ENCODE measurements at places on chromosomes 13 and 19.
A peak's percentile ranks its signal among the peaks of the same experiment; 100 is the strongest.

DNA sequence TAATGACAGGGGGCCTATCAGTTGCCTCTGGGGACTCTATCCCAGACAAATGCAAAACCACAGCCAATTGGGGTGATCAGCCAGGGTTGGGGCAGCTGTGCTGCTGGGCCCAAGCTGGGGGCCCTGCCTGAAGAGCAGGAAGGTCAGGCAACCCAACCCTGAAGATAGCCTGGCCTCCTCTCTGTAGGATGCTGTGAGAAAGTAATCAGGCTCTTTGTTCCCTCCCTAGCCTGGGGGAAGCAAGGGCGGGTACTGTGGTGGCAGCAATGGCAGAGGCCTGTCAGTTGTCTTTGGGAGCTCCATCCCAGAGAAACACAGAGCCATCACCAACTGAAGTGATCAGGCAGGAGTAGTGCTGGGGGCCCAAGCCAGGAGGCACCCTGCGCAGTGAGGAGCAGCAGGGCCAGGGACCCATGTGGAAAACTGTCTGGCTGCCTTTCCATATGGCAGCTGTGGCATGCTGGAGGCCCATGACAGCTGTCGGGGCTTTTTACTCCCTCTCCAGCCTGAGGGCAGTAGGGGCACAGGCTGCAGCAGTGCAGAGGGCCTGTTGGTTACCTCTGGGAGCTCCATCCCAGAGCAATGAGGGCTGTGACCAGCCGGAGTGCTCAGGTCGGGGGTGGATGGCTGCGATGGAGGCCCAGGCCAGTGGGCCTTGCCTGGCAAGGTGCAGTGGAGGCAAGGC lies 73.6 kb upstream of the ATP12A start:
- no peak for DNase-seq

- no peak for DNase-seq
Observed at GRCh38 chr19:13764101-13764807, at the start of gene MRI1. TSS of gene MRI1 (plus strand) at chr19:13764522. CDS start at chr19:13764589, 67 bp downstream.

DNA sequence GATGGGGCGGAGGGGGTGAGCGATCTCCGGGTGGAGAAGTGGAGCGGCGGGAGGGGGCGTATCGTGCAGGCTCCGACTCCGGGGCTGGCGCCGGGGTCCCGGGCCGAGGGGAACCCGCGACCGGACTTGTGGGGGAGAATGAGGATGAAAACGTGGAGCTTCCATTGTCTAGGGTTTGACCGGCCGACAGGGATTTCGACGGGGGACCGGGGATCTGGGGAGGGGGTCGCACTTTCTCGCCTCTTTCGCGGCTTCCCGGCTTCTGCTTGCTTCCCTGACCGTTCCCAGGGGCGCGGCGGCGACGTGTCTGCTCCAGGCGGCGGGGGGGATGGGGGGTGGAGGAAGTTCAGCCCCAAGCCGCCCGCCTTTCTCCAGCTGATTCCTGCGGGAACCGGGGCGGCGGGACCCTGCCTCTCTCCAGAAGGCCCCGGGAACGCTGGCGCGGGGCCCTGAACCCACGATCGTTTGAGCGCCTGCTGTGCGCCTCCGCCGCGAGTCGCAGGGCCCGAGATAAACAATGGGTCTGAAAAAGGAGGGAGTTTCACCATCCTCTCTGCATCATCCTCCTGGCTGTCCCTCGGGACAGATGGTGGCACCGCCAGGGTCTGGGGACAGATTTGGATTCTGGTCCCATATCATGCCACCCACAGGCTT lies 790 bp downstream of the TPM4 start:
- no peak for DNase-seq

GRCh38 chr13:77752512-77753069 lies 55.1 kb downstream of the SLAIN1 start:
- DNase-seq: no peak

DNA sequence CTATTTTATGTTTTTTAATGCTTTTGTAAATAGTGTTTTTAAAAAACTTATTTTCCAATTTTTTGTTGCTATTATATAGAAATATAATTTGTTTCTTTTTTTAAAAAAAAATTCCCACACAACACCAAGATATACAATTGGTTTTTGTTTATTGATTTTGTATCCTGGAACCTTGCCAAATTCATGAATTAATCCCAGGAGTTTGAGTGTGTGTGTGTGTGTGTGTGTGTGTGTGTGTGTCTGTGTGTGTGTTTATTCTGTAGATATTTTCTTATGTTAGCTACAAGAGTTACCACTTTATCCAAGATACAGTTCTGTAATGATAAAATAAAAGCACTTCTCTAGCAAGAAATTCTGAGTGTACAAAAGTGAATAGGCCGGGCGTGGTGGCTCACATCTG lies 7.6 kb downstream of the TPRX1 start:
- no peak for DNase-seq

- DNase-seq: no peak
Observed at GRCh38 chr13:27971236-27971645, 2.1 kb upstream of the CDX2 start.

GRCh38 chr19:9857920-9858746 lies 23.0 kb downstream of the PIN1 start:
- no peak for DNase-seq

- DNase-seq: no peak
Observed at GRCh38 chr19:39906283-39906682, 28.2 kb downstream of the FCGBP start.

GRCh38 chr19:39046037-39046821 lies 13.9 kb upstream of the FBXO27 start:
- DNase-seq: no peak

- no peak for DNase-seq
Observed at GRCh38 chr19:33175886-33176669, 18.1 kb upstream of the LRP3 start.

GRCh38 chr13:34772881-34773280 lies 169.2 kb upstream of the NBEA start:
- no peak for DNase-seq

DNA sequence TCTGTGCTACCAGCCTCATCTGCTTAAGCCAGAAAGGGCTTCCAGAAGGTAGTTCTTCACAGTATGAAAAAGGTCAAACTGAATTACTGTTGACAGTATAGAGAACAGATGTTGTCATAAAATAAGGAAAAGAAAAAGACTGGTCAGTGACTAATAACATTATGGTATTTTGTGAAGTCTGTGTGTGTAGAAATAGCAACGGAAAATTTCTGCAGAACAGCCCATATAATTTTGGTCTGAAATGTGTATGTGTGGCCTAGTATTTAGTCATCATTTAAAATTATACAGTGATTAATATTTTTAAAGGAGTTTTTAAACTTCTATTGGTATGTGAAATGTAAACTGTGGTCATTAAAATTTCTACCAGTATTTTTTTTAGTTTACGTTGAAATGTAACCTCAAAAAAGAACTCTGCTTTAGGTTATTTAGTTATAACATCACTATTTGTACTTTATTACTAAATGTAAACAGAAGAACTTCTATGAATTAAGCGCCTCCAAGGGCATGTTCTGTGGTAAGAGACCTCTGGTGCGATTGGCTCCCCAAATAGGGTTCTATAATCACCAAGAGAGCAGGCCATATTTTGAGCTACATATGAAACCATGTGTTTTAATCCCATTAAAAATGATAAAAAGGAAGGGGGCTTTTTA lies 3.3 kb upstream of the GPR183 start:
- no peak for DNase-seq

DNA sequence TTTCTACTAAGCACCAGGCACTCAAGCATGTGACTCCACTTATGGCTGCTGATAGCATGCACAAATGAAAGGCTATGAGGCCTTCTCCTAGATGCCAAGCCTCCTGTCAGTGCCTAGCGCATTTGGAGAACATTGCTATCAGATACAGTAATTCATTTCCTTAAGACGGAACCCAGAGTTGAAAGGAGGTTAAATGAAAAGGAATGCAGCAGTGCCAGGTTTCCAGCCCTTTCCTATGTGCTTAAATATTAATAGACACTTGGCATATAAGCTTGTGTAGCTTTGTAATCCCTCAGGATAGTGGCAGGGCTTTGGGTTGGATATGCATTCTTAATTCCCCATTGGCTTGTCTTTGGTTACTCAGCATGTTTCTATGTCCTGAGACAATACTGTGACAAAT lies 140.1 kb upstream of the FRY start:
- no peak for DNase-seq

- DNase-seq: no peak
Observed at GRCh38 chr13:76466043-76466442, 420.2 kb downstream of the KCTD12 start.

- no peak for DNase-seq
Observed at GRCh38 chr13:43567608-43568007, 219.2 kb downstream of the ENOX1 start.

- no peak for DNase-seq
Observed at GRCh38 chr19:38654628-38655055, 7.2 kb downstream of the ACTN4 start.

DNA sequence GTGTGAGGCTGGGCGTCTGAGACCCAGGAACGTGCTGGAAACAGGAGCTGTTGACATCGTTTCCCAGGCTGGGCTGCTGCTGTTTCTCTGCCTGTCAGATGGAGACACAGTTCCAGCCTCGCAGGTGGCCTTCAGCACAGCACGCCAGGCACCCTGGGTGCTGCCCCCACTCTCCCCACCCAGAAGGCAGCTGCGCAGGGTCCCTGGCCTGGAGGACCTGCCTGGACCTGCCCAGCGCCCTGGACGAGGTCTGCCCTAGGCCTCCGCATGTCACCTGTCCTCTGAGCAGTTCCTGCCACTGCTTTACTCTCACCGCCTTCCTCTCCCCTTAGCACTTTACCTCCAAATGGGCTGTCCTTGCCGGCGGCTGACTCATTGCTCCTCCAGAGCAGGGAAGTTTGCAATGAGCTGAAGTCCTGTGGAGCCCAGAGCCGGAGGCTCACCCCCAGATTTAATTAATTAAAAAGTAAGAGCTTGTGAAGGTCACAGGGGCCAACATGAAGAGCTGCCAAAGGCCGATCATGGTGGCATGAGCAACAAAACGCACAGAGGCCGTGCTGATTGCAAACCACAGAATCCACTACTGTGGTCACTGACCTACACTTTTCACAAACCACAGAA lies 32.2 kb downstream of the C13orf46 start:
- DNase-seq: peak; percentile 88

- peak; percentile 44 for DNase-seq
Observed at GRCh38 chr13:110455941-110456340, 105.6 kb downstream of the RAB20 start.
